Mesenchymal stem cell (in vitro differentiated cells and primary cell): ENCODE measurements at places on chromosomes 11 and 22.

DNA sequence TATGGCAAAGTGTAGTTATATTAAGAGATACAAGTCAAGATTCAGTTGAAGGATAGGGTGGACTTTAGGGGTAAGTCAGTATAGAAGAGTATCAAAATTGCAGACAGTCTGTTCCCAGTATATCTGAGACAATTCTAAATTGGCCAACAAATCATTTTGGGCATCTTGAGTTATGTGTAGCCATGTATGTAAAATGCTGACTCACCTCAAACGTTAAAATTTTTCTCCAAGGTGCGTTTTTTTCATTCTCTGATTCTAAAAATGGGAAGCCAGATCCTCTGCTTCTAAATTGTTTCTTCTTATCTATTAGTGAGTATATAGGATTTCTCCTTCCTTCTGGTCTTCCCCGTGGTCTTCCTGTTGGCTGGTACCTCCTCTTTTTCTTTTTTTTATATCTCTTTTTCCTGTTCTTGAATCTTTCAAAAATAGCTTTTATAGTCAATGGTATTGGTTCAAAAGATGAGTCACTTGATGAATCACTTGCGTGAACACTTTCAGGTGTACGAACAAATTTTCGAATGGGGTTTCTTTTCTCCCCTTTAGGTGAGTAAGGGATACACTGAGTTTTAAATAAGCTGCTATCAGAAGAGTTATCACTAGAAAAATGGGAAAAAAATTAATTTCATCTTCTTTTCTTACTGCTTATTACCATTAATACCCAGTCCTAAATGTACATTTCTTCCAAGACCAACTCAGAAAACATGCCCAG, 3.2 kb downstream of the TAF1D start:
- no peak for DNase-seq

GRCh38 chr11:106208760-106209159, 131.3 kb downstream of the AASDHPPT start:
- DNase-seq: no peak

GRCh38 chr11:3685923-3686322, 14.7 kb upstream of the CHRNA10 start:
- no peak for DNase-seq

- DNase-seq: no peak
Measured at GRCh38 chr22:48500471-48501230, 1327.0 kb downstream of the BRD1 start.

DNA sequence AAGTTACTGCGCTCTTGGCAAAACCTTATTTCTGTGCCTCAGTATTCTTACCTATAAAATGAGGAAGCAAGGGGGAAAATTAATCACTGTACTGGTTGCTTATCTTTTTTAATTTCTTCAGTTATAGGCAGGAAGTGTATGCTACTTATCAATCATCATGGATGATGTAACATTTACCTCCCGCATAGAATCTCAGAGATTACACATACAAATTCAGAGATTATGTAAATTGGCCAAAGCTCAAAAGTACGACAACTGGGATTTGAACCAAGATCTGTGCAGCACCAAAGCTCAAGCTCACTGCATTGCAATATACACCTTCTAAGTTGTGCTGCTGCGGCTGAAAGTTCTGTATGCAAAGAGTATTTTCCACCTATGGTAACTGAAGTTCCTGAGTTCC, 83.0 kb downstream of the PDHX start:
- DNase-seq: no peak

DNA sequence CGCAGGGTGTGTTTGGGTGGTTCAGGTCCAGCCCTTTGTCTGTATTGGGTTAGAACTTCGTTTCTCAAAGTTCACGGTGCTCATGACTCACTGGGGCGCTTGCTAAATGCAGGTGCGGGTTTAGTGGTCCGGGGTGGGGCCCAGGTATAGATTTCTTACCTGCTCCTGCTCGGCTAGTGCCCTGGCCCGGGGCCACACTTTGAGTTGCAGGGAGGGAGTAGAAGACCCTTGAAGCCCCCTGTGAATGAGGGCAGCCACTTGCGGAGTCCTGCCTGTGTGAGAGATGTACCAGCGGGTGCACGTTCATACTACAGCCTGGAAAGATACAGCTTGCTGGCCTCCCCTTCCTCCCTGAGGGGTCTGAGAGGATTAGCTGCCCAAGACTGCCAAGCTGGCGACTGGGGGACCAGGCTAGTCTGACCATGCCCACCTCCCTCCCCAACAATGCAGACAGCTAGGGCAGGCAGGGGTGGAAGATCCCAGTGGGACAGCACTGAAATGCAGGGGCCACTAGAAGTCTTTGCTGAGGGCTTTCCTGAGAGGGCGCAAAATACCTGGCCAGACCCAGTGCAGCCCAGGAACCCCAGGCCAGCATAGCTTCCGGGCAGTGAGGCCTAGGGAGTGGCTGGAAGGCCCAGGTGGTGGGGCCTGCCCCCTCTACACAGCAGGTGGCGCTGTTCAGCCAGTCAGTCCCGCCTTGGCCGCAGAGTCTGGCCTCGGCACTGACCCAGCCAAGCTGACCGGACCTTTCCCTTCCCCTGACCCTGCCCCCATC, 5.1 kb upstream of the MYRF start:
- DNase-seq: peak; percentile 71

DNA sequence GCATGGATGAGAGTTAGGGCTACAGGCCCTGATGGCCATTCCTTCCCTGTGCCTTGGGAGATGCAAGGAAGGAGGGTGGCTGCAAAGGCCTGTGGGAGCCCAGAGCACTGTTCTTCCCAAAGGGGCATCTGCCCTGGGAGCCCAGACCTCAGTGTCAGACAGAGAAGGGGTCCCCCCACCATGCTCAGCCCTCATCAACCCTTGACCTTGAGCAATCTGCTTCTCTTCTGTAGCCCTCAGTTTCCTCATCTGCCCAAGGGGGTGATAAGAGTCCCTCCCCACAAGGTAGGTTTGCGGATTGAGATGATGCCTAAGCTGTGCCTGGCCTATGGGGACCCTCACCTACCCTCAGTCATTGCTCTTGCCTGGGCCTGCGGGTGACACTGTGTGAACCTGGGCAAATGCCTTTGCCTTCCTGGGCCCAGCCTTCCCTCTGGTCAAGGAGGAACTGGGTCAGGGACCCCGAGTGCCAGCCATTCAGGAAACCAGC, 47.5 kb downstream of the IGLL5 start:
- no peak for DNase-seq

GRCh38 chr22:23984430-23984829, 4.5 kb downstream of the GSTT2 start:
- DNase-seq: peak; percentile 46

GRCh38 chr11:100830978-100831732, 144.1 kb downstream of the ARHGAP42 start:
- DNase-seq: peak; percentile 85

DNA sequence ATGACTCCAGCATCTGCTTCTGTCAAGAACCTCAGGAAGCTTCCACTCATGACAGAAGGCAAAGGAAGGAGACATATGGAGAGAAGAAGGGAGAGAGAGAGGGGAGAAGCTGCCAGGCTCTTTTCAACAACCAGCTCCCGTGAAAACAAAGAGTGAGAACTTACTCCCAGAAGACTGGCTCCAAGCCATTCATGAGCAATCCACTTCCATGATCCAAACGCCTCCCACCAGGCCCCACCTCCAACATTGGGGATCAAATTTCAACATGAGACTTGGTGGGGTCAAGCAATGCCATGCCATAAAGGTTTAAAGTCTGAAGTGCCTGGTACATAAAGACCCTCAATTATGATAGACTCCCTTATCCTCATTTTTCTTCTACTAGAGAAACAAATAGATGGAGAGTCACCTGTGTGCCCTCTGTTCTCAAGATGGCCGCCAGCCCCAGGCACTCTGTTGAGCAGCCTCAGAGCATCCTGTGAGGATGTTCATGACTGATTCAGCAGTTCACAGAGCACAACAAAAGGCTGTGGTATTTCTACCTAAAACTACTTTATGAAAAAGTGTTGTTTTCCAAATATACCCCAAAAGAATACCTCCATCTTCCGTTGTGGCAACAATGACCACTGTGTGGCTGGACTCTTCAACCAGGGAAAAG, 69.0 kb upstream of the CRTAM start:
- no peak for DNase-seq

DNA sequence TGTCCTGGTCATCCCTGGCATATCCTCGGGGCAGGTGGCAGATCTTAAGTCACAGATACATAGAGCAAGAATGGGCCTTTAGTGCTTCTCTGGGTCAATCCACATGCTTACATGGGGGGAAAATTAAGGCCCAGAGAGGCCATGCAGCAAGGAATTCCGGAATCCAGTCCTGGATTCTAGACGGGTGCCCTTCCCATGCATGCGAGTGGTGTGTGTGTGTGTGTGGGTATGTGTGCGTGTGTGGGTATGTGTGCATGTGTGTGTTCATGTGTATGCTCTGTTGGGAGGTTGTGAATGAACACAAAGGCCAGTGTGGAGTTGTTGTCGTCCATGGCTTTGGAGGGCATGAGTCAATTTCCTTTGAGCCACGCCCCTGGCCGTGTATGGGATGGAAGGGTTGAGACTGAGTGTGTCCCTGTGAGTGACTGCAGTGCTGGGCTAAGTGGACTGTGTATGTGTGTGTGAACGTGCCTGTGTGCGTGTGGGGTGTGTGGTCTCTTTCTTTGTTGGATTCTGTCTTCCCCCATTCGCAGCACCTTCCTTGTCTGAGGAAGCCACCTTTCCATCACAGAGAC, 33.4 kb upstream of the EIF3D start:
- peak; percentile 60 for DNase-seq

- no peak for DNase-seq
Measured at GRCh38 chr11:7449841-7450214, 35.5 kb upstream of the OLFML1 start.

- no peak for DNase-seq
Measured at GRCh38 chr11:10604798-10605197, 36.3 kb upstream of the LYVE1 start.

- peak; percentile 81 for DNase-seq
Measured at GRCh38 chr11:65298655-65299179, 15.9 kb upstream of the CDC42EP2 start.

DNA sequence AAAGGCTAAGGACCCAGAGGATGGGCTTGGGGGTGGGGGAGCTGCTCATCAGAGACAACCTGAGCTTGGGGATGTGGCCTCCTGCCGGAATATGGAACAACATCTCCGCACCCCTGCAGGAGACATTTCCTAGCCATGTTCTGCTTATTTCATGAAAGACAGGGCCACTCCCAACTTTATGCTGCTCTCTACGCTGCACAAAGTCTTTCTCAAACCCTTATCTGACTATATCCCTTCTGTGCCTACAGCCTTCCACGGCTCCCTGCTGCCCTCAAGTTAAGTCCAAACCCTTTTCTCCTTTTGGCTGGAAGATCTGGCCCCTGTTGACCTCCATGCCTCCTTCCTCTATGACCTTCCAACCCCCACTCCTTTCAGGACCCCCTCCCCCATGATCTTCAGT, 562.0 kb downstream of the MN1 start:
- no peak for DNase-seq

DNA sequence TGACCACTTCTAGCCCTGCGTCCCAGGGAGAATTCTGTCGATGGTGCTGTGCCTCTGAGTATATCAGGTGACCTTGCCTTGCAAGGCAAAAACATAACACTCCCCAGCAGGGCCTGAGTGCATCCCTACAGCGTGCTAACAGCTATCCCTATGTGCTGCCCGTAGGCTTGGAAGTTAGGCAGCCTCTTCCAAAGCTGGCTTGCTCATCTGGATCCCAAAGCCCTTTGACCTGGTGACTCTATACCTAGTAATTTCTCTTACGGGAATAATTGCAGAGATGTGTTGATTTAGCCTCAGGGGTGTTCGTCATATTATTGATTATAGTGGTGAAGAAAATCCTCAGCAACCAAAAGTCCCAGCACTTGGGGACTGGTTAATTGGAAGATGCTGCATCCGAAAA, 32.6 kb upstream of the CRYBB3 start:
- DNase-seq: no peak

DNA sequence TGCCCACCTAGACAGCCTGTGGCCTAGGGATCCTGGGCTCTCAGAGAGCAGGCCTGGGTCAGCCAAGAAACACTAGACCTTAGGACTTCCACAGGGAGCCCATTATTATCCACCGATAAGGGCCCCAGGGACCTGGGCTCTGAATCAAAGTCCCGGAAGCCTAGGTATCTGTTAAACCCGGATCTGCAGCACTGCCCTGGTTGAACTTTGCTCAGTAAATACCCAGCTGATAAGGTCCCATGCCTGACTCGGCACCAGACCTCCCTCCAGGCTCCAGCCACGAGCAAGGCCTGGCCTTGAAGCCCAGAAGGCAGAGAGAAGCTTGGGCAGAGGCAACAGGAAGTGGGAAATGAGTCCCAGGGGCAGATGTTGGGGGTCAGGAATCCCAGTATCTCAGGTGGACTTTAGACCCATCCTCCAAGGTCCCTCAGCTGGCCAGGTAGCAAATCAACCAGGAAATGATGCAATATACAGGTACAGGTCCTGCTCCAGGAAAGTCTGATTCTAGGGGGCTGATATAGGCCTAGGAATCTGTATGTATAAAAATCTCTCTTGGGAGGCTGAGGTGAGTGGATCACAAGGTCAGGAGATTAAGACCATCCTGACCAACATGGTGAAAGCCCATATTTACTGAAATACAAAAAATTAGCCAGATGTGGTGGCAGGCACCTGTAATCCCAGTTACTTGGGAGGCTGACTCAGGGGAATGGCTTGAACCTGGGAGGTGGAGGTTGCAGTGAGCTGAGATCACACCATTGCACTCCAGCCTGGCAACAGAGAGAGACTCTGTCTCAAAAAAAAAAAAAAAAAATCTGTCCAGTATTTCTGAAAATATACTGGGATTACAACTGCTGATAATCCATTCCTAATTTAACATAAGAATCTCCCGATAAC, 18.7 kb downstream of the POU2AF1 start:
- DNase-seq: no peak

DNA sequence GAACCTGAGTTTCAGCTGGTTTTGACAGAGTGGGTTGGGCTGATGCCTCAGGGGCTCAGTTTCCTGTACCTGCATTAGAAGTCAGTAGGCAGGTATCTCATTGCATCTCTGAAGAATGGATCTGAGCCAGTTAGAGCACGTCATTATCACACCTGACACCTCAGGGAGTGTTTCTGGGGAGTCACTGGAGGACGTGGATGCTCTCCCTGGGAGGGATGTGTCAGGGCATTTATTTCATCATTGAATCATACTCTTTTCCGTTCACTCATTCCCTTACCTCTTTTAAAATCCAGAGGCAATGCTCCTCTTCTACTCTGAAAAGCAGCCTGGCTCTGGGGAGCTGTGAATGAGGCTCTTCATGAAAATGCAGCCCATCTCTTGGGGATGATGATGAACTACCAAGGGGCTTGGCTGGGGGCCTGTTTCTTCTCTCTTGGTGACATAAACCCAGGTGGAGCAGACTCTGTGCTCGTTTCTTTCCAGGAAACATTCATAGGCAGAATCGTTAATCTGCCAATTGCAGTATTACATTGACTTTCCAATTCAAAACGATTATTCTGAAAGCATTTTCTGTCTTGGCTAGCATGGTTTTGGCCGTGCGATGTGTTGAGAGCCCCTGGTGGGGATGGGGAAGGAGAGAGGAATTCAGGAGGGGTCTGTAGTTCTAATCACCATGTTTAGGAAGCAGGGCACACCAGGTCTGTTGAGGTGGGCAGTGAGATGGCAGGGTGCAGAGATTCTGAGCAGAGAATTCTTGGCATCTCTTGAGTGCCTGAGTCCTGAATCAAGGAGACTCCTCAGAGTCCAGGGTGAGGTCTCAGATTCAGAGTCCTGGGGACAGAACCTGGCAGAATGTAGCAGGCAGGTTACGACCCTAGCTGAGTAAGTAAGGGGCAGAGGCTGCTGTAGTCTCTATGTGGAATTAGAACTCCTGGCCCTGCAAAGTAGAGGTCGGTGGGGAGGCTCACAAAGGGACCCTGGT, 12.6 kb downstream of the PARVA start:
- no peak for DNase-seq

GRCh38 chr11:131792243-131792642, 421.8 kb downstream of the NTM start:
- DNase-seq: no peak
